ENCODE measurements at places on chromosomes 5 and 9.

DNA sequence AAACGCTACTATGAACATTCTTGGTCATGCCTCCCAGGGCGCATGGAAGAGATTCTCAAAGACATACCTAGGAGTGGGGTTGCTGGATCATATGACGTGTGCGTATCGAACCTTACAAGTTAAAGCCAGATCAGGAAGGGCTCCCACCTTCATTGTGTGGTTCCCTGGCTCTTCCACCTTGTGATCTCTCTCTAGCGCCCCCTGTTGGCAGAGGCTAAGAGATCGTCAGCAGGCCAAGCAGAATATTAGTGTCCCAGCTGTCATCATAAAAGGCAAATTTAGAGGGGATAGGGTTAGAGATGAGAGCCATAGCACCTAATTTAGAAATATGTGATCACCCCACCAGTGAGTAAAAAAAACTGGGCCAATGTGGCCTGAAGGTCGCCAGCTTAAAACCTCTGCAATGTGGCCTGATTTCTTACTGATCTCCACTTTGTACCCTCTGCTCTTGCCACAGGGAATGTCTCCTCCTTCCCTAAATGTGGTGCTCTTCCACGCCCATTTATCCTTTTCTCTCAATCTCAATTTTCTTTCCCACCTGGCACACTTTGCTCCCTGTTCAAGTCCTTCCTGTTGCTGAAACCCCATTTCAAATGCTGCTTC is 91.7 kb upstream of the SHB start:
- DNase-seq: peak; percentile 73

DNA sequence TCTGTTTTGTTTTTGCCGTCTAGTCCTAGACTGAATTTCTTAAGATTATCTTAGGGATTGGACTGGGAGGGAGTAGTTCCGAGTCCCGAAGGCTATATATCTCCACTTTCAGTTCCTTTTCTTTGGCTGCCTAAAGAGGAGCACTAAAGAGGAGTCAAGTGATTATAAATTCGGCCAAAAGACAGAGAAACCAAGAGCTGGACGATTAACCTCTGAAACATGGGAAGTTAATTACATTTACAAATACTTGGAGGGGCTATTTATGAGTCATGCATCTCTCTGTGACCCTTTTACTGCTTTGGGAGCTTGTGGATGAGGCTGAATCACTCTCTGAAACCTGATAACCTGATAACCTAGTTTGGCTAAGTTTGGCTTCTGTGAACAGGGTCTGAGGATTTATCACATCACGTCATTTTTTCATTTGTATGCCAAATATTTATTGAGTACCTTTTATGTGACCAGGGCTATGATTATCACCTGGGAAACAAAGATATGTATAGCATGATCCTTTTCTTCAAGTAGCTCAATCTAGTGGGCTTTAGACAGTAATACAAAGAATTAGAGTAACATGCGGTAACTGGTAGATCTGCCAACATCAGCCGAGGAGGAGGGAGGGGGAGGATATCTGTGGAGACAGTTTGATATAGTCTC is 180.9 kb downstream of the CD180 start:
- DNase-seq: no peak

- DNase-seq: no peak
These were observed 93.7 kb downstream of the NDFIP1 start for GRCh38 chr5:142202282-142202681.

DNA sequence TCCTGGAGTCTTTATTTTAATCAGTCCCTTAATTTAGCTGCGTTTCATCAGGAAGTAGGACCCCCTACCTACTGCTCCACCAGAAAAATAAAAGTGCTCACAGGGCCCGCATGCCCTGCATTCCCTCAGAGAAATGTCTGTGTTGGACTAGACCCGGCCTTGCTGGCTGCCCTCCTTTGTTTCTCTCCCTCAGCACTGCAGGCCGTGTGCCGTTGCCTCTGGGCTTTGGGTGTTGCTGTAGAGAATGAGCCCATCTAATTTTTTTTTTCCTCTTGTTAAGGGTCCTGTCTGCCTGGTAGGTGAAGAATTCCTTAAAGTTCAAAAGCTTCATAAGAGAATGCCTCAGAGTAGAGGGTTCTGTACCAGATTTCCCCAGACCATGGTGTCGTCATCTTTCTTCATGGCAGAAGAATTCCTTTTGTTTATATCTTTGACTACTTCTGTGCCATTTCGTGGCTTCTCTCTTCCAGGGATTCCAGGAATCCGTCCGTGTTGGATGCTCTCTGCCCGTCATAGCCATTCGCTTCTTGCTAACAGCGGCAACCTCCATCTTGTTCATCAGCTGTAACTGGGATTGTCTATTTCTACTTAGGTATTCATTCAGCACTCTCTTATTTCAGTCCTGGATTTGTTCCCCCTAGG is 49.8 kb upstream of the ANGPTL2 start:
- no peak for DNase-seq

GRCh38 chr9:126207256-126207655 is 119.4 kb upstream of the MVB12B start:
- DNase-seq: no peak

DNA sequence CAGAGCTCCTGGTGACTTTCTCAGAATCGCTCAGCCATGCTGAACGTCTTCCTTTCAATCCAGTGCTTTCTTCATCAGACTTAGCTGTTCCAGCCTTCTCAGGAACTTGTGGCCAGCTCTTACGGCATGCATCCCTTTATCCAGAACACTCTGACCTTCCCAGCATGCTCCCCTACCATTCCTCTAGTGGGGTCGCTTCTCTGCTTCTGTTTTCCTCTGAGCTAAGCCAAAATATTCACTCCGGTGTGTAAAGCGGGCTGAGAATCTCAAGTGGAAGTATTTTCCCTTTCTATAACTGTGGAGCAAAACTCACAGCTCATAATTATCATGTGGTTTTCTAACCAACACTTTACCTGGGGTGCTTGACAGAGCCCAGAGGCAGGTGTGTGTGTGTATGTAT is 6.2 kb downstream of the DCANP1 start:
- no peak for DNase-seq

- no peak for DNase-seq
These were observed 230.4 kb downstream of the DOCK8 start for GRCh38 chr9:445033-445432.

DNA sequence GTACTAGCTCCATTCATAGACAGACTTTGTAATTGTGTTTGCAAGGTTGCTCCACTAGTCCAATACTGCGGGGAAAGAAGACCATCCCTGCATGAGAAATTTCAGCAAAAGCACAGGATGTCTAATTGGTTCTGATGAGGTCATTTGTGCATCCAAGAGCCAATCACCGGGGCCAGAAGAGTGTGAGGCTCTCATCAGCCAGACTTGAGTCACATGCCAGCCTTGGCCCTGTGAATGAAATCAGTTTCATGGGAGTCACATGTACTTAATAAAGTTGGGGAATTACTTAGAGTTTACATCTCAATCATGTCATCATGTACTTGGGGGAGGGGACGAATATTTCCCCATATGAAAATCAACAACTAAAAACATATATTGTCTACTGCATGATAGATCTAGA is 1236.0 kb downstream of the MAT2B start:
- no peak for DNase-seq

DNA sequence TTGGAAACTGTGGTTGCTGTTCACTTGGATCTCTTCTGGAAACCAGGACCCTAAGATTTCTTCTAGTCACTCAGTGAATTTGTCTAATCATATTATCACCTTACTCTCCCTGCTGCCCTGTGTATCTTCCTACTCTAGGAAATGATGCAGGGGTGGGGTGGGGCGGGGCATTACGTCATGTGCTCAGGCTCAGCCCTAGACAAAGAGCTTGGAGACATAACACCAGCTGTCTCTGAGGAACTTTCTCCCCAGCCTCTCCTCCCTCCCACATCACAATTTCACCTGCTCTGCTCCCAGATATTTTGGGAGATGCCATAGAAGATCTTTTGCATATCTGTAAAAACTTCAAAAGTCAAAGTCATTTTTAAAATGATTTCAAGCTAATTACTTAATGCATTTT is 470.4 kb downstream of the ZSWIM6 start:
- DNase-seq: no peak

GRCh38 chr5:57727591-57727990 is 245.0 kb upstream of the ACTBL2 start:
- no peak for DNase-seq

DNA sequence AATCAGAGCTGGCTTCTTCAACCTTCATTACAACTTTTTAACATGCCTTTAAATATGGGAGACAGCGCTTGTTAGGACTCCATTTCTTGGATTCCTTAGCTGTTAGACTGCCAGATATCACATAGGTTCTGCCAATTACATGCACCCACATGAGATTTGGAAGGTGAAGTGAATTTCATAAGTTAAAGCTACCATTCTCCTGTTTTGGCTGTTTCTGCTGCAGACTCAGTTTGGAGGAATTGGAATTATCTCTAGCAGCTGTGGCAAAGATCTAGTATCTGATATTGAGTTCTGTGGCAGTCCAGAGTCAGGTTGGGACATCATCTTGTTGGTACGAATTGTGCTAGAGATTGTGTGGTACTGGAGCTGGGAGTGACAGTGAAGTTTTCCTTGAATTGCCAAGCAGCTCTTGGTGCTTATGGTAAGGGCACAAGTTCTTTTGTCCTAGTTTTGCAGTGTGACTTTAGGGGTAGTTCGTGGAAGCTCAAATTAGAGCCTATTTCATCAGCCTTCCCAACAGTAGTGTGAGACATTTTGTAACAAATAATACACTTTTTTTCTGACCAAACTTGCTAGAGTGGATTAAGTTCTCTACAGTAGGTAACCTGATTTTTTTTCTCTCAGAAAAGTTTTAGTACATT is 9.1 kb upstream of the PJA2 start:
- DNase-seq: no peak

GRCh38 chr9:79193001-79193400 is 378.8 kb upstream of the TLE4 start:
- no peak for DNase-seq

- no peak for DNase-seq
These were observed 52.2 kb downstream of the MTAP start for GRCh38 chr9:21854594-21854993.

- DNase-seq: peak; percentile 47
These were observed 23.3 kb downstream of the TNFSF8 start for GRCh38 chr9:114906922-114907571.

GRCh38 chr5:72167257-72167656 is 60.0 kb downstream of the MAP1B start:
- no peak for DNase-seq
